WTC11 (cell line): ENCODE measurements at places on chromosomes 7 and 10. TPM values are rescaled to one million over a fixed set of nuclear protein-coding genes. Genes with fewer than 3 reads are reported as not detected.

Gene GPER1
- 0.28 to 0.87 TPM (median 0.41 TPM) in 3 replicates for total RNA-seq

Gene PLXDC2
- total RNA-seq = 31.7 to 37.9 TPM (median 37.8 TPM) in 3 replicates

Gene ARHGAP22
- total RNA-seq = 8.2 to 8.6 TPM (median 8.3 TPM) in 3 replicates

Gene C7orf57
- total RNA-seq = 0.39 to 0.90 TPM (median 0.60 TPM) in 3 replicates

Gene FGF8
- total RNA-seq = 14.0 to 28.9 TPM (median 16.4 TPM) in 3 replicates

Gene PIP
- total RNA-seq = not detected in 3 replicates

Gene HOGA1
- total RNA-seq = 0.15 to 0.62 TPM (median 0.55 TPM) in 3 replicates

Gene AGAP5
- 7.5 to 10.4 TPM (median 9.3 TPM) in 3 replicates for total RNA-seq

Gene AMPH
- total RNA-seq = 8.9 to 10.0 TPM (median 9.0 TPM) in 3 replicates

Gene GUSB
- total RNA-seq = 40.8 to 45.4 TPM (median 42.3 TPM) in 3 replicates

GRCh38 chr7:41994746-41995110, 242.3 kb downstream of the GLI3 start:
- no peak for DNase-seq

GRCh38 chr10:21273400-21273968, 252.0 kb downstream of the SKIDA1 start:
- DNase-seq = no peak

DNA sequence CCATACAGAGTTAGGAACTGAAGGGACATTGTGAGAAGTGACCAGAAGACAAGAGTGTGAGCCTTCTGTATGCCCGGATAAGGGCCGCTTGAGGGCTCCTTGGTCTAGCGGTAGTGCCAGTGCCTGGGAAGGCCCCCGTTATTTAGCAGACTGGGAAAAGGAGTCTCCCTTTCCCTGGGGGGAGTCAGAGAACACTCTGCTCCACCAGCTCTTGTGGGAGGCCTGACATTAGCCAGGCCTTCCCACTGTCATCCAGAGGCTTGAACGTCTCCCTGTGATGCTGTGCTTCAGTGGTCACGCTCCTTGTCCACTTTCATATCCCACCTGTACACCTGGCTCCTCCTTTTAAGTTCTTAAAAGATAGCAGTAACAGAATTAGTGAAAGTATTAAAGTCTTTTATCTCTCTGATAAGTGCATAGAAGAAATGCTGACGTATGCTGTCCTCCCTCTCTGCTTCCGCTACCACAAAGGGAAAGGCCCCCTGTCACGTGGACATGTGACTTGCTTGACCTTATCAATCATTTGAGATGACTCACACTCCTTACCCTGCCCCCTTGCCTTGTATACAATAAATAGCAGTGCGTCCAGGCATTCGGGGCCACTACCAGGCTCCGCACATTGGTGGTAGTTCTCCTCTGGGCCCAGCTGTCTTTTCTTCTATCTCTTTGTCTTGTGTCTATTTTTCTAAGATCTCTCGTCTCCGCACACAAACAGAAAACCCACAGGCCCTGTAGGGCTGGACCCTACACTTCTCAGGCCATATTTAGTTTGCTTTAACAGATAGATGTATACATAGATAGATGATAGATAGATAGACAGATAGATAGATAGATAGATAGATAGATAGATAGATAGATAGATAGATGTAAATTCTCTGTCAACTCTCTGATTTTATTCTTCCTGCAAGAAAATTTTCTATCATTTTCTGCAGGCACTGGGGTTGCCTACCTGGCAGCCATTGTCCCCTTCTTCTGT, 131.5 kb upstream of the JCAD start:
- DNase-seq = no peak

- DNase-seq = no peak
Measured at GRCh38 chr10:78063236-78063635, 29.6 kb downstream of the RPS24 start.

GRCh38 chr10:89269433-89270152, 18.0 kb upstream of the LIPA start:
- DNase-seq = no peak

GRCh38 chr10:102009801-102010425, 46.1 kb downstream of the ARMH3 start:
- DNase-seq = peak; percentile 31

DNA sequence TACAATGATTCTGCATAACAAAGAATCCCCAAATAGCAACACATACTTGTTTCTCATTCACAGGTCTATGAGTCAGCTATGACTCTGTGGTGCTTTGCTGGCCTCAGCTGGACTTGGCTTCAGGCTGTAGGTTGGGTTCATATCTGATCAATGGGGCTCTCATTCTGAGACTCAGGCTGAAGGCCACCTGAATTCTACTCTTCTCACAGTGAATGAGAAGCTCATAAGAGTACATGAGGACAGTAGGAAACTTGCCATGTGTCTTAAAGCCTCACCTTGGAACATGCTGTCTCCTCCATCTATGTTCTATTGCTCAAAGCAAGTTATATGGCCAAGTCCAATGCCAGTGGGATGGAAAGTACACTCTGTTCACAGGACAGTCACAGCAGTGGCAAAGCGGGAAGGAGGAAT, 292.9 kb downstream of the BMPER start:
- DNase-seq = no peak

DNA sequence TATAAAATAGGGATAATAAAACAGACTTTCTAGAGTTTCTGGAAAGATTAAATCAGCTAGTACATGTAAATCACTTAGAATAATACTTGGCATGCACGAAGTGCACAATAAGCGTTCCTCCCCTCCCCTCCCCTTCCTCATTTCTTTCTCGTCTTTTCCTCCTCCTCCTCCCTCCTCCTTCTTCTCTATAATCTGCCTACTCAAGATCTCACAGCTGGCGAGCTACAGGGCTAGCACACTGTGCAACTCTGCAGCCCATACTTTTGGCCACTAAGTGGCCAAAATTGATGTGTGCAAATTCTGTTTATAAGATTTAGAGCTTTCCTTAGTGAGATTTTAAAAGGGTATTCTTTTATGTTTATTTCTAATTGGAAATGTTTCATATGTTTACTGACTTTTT, 565.3 kb downstream of the PHTF2 start:
- DNase-seq = no peak

GRCh38 chr7:13017333-13017857, 330.0 kb downstream of the ARL4A start:
- DNase-seq = no peak

DNA sequence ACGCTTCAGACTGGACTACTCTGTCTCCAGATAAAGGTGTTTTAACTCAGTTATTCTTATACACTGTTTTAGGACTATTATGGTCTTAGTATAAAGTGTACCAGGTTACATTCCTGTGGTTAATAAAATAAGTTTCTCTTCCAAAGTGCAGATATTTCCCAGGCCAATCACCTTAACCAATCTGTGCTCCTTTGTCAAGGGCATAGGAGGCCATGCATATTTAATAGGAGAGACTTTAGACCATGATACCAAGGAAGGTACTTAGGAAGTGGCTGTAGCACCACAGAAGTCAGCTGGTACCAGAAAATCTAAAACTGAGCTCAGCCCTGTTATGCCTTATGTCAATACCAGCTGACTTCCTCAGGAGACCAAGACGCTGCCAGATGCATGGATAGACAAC, 226.5 kb upstream of the TMEM72 start:
- no peak for DNase-seq

DNA sequence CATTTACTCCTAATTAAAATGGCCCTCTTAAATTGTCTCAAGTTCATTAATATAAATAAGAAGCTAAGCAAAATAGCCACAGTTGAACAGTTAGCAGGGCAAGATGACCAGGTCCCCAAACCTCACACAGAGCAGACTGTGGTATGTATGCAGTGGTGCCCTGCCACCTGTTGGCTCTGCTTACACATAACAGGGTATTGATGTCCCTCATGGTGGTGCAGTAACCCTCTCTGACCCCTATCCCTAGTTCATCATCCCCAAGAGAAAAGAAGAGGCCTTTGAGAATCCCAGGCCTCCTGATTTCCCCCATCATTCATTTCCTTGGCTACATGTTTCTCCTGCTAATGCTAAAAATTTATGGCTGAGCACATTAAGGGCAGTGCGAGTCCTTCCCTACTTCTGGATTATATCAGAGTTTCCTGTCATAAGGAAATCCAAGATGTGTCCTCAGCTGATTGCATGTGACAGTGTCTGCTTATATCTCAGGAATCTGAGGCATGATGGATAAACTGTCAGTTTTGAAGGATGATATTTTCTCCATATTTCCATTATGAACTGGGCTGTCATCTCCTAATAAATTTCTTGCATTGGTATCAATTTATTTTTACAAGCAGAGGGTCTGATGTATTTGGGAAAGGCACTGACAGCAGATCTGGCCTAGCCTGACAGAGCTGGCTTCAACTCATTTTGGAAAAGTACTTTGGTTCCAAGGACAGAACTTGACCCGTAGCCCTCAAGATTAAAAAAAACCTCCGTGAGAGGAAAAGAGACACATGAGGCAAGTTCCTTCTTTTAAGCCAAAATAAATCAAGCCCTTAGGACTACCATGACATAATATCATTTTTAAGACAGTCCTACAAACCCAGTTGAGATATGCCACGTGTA, 880.6 kb downstream of the LRMDA start:
- DNase-seq = peak; percentile 63

DNA sequence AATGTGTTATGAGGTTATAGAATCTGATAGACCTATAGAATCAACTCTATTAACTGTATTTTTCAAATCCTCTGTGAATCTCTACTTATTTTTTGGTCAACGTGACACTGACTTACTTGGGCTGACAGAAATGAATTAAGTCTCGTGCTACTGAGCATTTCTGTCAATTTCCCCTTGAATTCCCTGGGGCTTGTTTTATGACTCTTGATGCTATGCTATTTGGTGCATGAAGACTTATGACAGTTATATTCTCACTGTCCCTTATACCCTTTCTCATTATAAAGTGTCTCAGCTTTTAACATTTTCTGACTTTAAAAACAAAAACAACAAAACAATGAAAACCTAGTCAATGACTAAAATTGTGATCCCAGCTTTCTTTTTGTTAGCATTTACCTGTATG, 68.5 kb upstream of the OPALIN start:
- DNase-seq = no peak

DNA sequence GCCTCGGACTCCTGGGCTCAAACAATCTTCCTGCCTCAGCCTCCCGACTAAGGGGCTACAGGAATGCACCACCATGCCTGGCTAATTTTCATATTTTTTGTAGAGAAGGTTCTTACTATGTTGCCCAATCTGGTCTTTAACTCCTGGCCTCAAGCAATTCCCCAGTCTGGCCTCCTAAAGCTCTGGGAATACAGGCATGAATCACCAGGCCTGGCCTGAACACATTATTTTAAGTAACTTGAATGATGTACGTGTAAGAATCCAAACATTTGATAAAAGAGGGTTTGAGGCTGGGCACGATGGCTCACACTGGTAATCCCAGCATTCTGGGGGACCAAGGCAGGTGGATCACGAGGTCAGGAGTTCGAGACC, 13.0 kb upstream of the BAMBI start:
- no peak for DNase-seq

DNA sequence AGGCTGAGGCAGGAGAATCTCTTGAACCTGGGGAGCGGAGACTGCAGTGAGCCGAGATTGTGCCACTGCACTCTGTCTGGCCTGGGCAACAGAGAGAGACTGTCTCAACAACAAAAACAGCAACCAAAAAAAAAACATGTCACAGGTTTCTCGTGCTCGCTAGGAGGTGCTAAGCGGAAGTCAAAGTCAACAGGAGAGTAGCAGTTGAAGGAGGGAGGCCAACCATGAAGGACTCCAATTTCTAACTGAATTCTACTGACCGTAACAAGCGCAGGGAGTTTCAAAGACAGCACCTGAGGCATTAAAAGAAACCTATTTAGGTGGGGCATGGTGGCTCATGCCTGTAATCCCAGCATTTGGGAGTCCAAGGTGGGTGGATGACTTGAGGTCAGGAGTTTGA, 19.4 kb downstream of the KIN start:
- no peak for DNase-seq

DNA sequence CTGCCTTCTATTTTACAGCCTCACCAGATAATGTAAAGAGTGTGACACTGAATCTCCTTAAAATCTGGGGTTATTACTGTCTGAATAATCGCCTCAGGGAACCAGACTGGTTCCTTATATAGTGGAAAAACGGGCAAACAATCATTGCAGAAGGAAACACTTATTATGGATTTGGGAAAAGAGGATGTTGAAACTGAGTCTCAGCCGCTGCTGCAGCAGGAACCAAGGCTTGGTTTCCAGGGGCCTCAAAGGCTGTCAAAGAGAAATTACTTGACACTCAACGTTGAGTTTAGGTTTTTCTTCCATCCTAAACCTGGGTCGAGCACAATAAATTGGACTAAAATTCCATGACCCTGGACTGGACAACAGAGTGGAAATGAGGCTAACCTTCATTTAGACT, 103.8 kb upstream of the AHR start:
- DNase-seq = no peak

- DNase-seq = no peak
Measured at GRCh38 chr10:59073456-59074053, 102.9 kb upstream of the PHYHIPL start.

DNA sequence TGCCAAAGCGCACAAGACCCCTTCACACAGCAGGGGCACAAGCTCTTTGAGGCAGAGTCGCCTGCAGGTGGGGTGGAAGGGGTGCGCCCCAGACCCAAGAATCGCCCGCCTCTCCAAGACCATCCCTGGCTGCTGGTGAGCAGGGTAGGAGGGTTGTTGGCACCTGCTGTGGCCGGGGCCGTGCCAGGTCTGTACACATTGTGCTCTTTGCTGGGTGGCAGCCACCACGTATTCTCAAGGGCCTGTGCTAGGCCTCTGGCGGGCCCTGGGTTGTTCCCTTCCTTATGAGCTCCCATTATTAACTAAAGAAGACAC, 84.4 kb downstream of the LHPP start:
- DNase-seq = no peak

GRCh38 chr7:130740606-130741005, 6.6 kb upstream of the KLF14 start:
- no peak for DNase-seq

GRCh38 chr7:129799350-129799955, 153.3 kb downstream of the UBE2H start:
- DNase-seq = peak; percentile 19

GRCh38 chr7:117011419-117012260, 58.3 kb downstream of the ST7 start:
- DNase-seq = no peak
